ENCODE measurements at places on chromosomes 13 and 19.

- DNase-seq = no peak
Observed at GRCh38 chr13:95502216-95502615, 50.3 kb upstream of the CLDN10 start.

DNA sequence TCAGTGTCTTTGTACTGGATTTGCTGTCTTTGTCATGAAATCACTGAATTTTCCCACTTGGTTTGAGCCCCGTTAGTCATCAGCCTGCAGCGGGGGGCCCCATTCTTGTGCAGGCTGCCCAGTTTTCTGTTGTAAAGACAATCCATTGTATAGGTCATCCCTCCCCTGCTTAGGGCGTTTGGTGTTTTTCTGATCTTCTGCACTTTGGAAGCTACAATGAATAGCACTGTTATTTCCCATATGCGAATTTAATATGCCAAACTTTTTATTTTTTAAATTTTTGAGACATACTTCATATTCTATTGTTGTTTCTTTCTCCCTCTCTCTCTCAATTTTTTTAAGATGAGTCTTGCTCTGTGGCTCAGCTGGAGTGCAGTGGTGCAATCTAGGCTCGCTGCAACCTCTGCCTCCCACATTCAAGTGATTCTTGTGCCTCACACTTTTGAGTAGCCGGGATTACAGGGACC is 9.0 kb downstream of the SLC27A1 start:
- DNase-seq = peak; percentile 84

GRCh38 chr13:50079655-50080202 is 64.5 kb downstream of the KCNRG start:
- no peak for DNase-seq

- no peak for DNase-seq
Observed at GRCh38 chr13:92379371-92379770, 847.2 kb upstream of the GPC6 start.

- DNase-seq = no peak
Observed at GRCh38 chr19:38840583-38840968, 9.0 kb upstream of the ECH1 start.

- peak; percentile 45 for DNase-seq
Observed at GRCh38 chr19:3968556-3969434, 2.1 kb downstream of the DAPK3 start.

- DNase-seq = no peak
Observed at GRCh38 chr13:99057310-99057975, 79.6 kb upstream of the DOCK9 start.

DNA sequence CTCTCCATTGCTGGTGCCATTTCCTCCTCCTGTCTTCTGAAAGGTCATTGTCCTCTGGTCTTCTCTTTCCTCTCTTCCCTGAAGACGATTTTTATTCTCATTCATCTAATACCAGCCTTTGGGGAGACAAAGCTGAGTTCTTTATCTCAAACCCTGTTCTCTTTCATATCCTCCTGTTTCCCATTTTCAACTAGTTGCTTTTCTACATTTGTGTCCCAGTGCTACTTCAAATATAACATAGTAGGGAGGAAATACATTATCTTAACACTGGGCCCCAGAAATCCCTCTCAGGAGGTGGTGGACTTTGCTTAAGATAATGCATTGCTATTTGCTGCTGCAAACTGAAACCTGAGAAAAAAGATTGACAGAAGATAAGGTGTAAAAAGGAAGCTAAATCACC is 159.1 kb downstream of the HS6ST3 start:
- DNase-seq = no peak

DNA sequence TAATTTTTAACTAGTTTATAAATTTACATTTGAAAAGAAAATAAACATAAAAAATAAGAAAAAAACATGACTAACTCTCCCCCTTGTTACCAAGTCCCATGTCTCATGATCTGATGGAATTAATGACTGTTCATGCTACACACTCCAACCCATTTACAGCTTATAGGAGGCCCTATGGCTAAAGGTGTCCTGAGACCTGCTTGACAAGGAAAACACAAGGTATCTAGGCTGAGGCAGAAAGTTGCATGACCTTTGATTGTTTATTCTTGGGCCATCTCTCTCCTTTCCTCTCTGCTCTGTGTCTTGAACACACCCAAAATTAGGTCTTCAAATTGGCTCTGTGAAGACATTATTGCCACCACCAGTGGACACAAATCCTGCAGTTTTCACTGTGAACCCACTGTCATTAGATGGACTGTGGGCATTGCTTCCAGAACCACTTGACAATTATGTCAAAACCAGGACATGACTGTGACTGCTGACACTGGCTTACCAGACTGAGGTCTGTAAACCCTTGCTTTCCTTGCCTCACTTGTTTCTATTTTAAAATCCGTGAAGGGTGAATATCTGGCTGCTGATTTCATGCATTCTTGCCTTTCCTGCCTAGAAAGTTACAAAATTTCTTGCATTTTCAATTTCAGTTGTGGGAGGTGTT is 386.5 kb upstream of the SPRY2 start:
- DNase-seq = no peak

GRCh38 chr13:43088093-43088511 is 64.7 kb downstream of the DNAJC15 start:
- peak; percentile 35 for DNase-seq

- no peak for DNase-seq
Observed at GRCh38 chr19:49788857-49789256, 22.1 kb downstream of the AP2A1 start.

DNA sequence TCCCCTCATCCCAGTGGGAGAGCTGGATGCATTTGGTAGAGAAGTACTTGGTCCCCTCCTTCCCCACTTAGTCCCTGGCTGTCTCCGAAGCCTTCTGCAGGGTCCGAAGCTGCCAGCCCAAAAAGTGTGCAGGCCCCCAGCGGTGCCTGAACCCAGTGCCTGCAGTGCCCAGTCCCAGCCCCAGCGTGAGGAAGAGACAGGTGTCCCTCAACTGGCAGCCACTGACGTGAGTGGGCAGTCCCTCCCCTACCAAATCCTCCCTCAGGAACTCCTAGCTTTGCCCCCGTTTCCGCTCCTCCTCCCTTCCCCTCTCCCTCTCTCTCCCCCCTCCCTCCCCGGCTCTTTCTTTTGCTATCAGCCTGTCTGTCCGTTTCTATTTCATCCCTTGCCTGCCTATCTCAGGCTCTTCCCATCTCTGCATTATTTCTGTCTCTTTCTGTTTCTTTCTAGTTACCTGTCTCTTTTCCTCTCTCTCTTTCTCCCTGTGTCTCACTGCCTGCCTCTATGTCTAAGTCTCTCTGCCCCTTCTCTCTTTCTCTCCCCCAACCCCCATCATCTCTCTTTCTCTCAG is 1.8 kb upstream of the LTBP4 start:
- no peak for DNase-seq

- DNase-seq = peak; percentile 25
Observed at GRCh38 chr13:21465710-21466160, 6.6 kb upstream of the ZDHHC20 start.

DNA sequence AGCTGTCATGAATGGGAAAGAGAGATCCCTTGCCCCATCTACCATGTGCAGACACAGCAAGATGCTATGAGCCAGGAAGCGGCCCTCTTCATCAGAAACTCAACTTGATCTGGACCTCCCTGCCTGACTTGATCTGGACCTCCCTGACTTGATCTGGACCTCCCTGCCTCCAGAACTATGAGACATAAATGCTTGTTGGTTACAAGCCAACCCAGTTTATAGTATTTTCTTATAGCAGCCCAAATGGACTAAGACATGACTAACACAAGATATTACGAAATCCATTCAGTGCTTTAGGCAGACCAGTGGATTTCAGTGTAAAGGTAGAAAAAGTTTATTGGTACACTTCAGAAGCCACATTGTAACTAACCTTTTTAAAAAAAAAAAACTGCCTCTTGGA is 15.6 kb downstream of the PCID2 start:
- DNase-seq = no peak

DNA sequence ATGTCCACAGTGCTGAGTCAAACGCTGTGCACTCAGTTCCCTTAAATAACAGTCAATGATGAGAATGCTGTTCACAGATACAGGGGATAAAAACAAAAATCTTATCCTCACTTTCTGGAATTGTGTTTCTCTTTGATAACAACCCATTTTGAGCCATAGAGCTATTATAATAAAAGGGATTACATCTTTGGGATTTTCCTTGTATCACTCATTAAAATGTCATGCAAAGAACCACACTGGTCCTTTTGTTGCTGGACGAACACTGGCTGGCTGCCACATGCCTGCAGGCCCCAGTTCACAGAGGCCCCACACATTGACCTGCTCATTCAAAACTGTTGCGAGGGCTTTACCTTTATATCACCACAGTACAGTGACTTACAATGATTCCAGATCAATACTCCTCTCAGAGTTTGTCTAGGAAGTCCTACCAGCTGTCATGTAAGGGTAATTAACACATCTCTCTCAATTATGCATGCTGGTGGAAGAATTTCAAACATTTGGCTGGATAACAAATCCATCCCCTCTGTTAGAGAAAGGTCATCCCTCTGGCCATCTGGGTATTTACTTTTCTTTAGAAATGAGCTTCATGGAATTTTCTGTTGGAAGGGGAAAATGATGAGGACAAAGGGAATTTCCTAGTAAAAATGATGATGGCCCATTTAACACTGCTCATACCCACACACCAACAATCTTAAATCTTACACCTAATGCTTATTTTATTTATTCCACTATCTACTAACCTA is 85.9 kb downstream of the MBNL2 start:
- peak; percentile 88 for DNase-seq

- no peak for DNase-seq
Observed at GRCh38 chr19:47094557-47095475, 18.8 kb downstream of the ZC3H4 start.

GRCh38 chr19:58037927-58038687 is 4.3 kb downstream of the ZSCAN1 start:
- DNase-seq = no peak
